ENCODE measurements at places on chromosomes 13 and 19.

GRCh38 chr19:13827656-13828055 is 32.4 kb downstream of the ZSWIM4 start:
- DNase-seq, result no peak

- DNase-seq, result no peak
Observed at GRCh38 chr19:17090583-17090982, 15.0 kb downstream of the MYO9B start.

GRCh38 chr19:6521718-6522646 is 8.8 kb upstream of the TNFSF9 start:
- DNase-seq, result peak; percentile 26

DNA sequence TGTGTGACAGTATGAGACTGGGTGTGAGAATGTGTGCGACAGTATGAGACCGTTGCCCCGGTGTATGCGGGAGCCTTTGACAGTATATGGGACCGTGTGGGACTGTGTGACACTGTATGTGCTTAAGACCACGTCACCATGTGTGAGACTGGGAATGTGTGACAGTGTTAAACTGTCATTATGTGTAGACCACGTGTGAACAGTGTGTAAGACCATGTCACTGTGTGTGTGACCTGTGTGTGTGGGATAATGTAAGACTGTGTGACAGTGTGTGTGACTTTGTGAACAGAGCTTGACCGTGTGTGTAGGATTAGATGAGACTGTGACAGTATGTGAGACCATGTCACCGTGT is 549 bp downstream of the ZNF583 start:
- no peak for DNase-seq

GRCh38 chr19:19145281-19145680 is 7.0 kb upstream of the TMEM161A start:
- no peak for DNase-seq

- DNase-seq, result no peak
Observed at GRCh38 chr19:47729799-47730520, 15.4 kb upstream of the NOP53 start.

All from T-helper 22 cell (primary cell).